Erythroblast (primary cell): ENCODE measurements at places on chromosomes 2 and 18.

GRCh38 chr2:214966420-214966819, 156.9 kb upstream of the BARD1 start:
- no peak for DNase-seq

DNA sequence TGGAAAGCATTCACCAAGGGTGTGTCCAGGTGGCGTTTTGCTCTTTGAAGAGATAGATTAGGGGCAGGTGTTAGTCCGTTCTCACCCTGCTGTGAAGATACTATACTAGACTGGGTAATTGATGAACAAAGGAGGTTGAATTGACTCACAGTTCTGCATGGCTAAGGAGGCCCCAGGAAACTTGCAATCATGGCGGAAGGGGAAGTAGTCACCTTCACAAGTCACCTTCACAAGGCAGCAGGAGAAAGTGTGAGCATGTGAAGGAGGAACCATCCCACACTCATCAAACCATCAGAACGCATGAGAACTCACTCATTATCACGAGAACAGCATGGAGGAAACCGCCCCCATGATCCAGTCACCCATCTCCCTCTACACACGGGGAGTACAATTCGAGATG, 135.7 kb upstream of the NFATC1 start:
- no peak for DNase-seq

- no peak for DNase-seq
These were observed 10.2 kb downstream of the IL1F10 start for GRCh38 chr2:113077921-113078320.

GRCh38 chr2:96831679-96832078, 12.1 kb downstream of the ANKRD23 start:
- DNase-seq, result no peak

DNA sequence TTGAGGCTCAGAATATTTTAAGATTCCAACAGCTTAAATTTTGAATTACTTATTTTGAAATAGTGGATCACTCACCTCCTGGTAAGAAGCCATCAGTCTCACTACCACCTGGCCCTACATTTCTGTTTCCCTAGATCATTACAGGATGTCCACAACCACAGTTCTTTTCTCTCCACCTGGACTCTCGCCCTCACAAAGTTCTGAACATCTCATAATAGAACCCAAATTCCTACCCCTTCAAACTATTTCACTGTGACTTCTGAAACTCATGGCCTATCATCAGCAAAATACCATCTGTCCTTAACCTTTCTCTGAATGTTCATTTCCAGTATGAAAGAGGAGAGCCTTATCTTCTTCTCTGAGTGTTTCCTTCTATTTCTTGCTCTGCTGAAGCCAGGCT, 299.2 kb upstream of the MGAT5 start:
- DNase-seq, result no peak

DNA sequence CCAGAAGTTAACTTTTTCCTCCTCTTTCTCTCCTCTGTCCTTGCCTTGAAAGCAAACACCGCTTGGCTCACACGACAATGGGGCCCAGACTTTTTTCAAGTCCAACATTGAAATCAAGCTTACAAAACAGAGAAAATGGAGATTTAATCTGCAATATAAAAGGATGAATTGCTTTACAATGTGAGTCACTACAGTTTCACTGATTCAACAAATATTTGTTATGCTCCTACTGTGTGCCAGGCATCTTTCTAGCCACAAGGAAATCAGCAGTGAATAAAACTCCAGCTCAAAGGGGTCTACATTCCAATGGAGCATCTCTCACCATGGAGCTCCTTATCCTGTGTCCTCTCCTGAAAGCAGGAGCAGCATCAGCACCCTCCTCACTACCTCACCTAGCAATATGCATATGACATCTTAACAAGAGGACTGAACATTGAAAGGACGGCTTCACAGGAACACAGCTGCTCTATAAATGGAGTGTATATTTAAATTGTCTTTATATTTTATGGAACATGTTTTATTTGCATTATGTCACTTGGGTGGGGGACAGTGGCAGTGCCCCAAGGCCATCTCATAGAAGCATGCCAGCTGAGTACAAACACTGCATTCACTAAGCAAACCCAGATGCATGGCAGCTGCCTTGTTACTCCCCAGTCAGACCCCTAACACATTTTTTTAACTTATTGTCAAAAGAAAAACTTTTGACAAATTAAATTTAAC, 39.5 kb downstream of the PKDCC start:
- no peak for DNase-seq

DNA sequence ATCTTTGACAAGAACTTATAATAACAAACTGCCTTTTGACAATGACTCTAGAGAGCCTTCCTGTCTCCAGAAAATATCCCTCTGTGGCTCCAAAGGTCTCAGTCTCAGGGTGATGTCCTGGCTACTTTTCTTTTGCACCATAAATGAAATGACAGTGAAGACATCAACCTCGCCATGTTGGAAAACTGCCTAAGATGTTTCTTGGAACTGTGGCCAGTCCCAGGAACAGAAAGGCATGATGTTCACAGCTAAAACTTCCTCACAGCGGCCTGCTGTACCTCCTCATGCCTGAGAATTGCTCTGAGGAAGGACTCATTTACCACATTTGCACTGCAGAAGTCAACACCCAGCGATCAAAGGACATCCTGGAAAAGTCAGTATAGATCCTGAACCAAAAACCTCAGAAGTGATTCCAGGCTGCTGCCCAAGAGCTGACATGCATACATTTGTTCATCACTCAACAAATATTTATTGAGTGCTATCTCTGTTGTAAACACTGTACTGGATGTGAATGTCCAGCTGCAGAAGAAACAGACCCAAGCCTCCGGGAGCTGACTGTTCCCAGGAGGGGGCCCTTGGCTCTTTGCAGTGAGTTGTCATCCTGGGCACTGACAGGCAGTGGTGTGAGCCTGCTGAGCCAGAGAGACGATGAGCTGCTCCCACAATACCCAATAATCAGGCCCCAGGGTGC, 64.3 kb upstream of the ACSL3 start:
- no peak for DNase-seq

DNA sequence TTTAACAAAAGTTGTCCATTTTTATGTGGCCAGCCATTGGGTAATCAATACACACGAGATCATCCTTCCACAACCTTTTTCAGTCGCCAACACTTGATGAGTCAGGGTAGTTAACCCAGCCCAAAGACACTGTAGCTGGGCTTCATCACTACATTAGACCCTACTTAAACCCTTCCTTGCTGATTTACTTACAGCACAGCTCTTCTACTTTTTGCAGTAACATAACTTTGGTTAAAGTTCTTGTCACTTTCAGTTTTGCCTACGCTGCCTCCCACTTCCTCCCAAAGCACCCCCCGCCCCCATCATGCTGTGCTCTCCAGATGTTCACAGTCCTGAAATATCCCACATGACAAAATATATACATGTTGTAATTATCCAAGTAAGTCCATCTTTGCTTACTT, 103.6 kb downstream of the CDK15 start:
- no peak for DNase-seq

DNA sequence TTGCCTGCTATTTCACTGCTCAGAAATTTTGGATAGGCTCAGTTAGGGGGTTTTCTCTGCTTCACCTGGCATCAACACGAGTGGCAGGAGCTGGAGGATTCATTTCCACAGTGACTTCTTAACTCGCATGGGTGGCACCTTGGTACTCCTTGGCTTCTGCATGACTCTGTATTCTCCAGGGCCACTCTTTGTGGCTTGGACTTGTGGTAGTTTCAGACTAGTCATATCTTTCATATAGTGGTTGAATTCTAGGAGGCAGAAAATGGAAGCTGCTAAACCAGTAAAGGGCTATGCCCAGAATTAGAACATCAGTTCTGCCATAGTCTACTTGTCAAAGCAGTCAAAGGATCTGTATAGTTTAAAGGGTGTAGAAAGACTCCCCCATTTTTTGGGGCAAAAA, 6.8 kb downstream of the MAIP1 start:
- no peak for DNase-seq

GRCh38 chr2:74250189-74250631, 51.8 kb downstream of the MTHFD2 start:
- peak; percentile 58 for DNase-seq

DNA sequence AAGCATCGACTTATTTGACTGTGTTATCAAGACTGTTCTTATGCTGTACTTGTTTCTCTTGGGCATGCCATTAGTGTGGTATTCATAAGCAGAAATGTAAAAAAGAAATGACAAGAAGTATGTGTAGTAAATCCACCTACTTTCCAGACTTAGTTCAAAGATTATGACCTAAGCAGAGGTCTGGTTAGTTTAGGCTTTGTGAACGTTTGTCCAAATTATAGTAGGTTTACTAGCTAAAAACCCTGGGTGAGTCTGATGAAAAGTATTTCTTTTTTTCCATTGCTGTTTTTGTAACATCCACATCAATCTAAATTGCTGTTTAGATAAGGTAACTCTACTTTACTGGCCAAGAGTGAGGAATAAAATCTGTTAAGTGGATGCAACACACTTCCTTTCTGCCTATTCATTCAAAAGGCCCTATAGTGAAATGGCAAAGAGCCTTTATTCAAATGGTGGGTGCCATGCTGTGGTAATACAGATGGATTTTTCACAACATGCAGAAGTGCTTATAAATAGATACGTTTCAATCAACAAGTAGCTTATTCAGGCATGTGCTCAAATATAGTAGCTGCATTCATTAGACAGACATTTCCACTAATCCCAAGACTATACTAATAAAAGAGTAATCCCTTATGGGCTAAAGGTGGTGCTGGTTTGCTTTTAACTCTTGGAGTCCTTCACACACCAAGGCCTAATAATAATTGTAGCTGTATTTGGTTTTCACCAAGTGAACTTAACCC, 122.5 kb upstream of the LTBP1 start:
- DNase-seq, result no peak

DNA sequence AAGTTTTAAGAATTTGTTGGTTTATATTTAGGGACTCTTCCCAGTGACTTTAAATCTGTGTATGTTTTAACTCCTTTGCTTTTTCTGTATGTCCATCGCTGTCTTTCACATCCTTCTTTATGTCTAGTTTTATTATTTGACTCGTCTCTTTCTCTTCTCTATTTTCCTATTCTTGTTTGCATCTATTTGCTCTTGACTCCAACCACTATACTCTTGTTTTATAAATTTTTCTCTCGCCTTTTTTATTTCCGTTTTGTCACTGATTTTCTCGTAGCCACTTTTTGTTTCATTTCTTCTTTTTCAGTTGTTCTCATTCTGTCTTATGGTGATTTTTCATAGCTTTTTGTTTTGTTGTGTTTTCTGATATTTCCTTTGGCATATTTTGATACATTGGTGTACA, 170.5 kb upstream of the NETO1 start:
- no peak for DNase-seq

DNA sequence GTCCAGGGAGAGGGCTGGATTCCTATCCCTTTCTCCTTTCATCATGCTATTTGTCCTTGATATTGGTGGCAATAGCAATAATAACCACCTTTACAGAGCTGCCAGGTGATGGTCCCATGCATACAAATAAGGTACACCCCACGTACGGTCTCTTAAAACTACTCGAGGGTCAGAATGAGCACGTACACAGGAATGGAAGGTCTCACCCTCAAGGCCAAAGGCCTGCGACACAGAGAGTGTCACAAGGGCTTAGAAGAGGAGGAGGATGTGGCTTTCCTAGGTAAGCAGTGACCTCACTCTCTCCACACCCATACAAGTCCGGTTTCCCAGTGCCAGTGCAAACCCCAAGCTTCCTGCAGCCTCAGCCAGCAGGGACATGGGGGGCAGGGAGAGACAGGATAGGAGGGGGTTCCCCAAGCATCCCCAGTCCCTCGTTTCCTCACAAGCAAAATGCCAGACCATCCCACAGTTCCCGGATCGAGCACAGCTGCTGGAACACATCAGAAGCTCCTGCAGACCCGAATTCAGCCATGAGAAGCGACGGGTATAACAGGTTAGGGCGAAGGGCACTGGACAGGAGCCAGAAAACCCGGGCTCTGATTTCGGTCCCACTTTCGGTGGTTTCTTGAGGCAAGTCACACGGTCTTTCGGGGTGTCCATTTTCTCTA, 49.2 kb downstream of the PLB1 start:
- DNase-seq, result no peak

- DNase-seq, result no peak
These were observed 190.8 kb downstream of the TMEM18 start for GRCh38 chr2:486371-486770.

DNA sequence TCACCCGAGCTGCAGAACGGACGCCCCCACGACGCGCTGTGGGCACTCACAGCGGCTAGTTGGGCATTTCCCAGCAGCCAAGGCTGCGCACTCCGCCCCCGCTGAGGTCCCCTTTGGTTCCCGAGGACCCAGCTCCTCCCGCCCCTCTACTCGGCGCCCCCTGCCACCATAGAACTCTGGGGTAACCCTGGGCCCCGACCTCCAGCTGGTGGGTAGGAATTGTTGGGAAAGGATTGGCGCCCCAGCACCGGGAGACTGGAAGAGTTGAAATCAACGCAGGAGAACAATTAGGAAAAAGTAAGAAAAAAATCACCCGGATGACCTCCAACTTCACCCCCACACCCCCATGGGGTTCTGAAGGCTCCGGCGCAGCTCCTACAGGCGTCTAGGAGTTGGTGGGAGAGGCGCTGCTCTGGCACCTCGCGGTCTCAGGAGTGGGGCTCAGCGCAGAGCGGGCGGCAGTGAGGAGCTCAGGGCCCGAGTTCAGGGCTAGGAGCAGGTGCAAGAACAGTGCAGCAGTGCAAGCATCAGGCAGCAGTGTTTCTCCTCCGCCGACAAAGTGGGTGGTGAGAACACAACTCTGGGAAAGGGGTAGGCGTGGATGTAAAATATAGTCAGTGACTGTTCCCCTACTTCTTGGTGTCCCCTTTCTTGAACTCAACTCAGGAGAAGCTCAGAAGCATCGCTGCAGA, 14.0 kb downstream of the POU3F3 start:
- no peak for DNase-seq

- DNase-seq, result no peak
These were observed 316.3 kb downstream of the AGPS start for GRCh38 chr2:177708660-177709444.

DNA sequence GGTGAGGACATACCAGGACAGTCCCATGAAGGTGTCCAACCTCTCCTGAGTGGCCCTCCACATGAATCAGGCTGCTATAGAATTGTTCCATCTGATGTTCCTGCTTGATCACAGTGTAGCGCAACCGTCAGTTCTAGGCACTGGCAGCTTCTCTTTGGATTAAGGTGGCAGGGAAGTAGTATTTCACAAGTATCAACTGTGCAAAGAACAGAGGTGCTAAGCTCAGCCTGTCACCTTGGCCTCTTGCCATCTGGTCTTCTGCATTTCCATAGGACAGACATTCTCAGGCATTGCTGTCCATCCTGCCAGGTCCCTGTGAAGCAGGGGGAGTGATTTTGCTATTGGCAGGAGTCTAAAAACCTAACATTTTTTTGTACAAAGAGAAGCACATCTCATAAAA, 182.2 kb upstream of the EPAS1 start:
- no peak for DNase-seq

DNA sequence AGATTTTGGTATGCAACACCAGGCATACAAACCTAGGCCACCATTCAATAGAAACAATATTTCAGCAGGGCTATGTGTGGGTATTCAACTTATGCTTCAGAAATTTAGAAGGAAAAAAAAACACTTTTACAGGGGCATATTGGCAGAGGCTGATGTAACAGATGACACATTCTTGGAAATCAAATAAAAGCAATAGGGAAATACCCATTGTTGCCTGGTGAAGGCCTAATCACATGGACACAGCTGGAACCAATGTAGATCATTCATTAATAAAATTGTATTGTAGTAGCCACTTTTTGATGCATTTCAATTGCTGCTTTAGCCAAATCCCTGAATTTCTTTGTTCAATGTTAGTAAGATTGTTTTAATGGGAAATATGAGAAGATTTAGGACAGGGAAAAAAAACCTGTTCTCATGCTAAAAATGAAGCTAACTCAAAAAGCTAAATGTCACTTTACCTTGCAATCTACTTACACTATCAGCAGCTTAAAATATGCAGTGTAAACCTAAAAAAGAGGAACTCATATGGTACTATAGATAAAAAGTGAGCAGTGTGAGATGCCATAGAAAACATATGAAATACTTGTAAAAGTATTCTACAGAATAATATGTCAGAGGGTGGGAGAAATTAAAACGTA, 289.4 kb downstream of the ZEB2 start:
- peak; percentile 85 for DNase-seq
